ENCODE measurements at places on chromosomes 13 and 19.
A peak's percentile ranks its signal among the peaks of the same experiment; 100 is the strongest.

- DNase-seq = peak; percentile 69
These were observed 15.9 kb upstream of the NOP53 start for GRCh38 chr19:47729468-47729798.

- DNase-seq = no peak
These were observed 334 bp upstream of the ANGPTL6 start for GRCh38 chr19:10102787-10103236.

DNA sequence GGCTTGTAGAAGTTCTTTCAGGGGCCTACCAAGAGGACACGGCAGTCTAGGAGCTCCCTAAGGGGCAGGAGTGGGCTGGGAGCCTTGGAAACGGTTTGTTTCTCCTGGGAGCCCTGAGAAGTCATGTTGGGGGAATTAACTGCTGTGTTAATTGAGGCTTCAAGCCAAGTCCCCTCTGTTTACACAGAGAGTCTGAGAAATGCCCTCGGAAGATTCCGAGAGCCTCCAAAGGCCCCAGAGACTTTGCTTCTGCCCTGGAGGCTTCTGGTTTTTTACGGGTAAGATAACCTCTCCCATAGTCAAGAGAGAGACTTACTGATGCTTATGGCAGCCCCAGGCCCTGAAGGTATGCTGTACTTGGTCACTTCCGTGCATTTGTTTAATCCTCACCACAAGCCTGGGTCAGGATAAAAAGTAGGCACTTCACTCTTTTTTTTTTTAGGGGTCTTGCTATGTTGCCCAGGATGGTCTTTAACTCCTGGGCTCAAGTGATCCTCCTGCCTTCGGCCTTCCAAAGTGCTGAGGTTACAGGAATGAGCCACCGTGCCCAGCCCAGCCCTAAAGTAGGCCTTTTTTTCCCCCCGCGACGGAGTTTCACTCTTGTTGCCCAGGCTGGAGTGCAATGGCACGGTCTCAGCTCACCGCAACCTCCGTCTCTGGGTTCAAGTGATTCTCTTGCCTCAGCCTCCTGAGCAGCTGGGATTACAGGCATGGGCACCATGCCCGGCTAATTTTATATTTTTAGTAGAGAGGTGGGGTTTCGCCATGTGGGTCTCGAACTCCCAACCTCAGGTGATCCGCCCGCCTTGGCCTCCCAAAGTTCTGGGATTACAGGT lies 15.2 kb downstream of the IER2 start:
- no peak for DNase-seq

- DNase-seq = no peak
These were observed 10.1 kb downstream of the AP2S1 start for GRCh38 chr19:46840498-46840942.

- DNase-seq = peak; percentile 27
These were observed 33.7 kb downstream of the VSTM1 start for GRCh38 chr19:54029930-54030490.

DNA sequence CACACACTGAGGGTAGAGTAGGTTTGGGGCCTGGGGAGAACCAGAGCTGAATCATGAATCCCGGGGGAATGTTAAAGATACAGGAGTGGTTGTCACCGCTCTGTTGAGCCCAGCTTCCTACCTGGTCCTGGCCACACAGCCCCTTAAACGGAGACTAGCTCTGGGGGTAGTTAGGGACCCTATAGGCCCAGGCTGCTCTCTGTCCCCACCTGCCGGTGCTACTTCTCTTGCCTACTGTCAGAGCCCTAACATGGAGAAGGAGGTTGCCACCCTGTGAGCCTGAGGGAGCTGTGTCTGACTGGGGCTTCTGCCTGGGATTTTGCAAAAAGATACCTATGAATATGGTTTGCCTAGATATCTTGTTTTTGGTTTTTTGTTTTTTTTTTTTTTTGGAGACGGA lies 36.6 kb upstream of the ZNF429 start:
- DNase-seq = no peak

DNA sequence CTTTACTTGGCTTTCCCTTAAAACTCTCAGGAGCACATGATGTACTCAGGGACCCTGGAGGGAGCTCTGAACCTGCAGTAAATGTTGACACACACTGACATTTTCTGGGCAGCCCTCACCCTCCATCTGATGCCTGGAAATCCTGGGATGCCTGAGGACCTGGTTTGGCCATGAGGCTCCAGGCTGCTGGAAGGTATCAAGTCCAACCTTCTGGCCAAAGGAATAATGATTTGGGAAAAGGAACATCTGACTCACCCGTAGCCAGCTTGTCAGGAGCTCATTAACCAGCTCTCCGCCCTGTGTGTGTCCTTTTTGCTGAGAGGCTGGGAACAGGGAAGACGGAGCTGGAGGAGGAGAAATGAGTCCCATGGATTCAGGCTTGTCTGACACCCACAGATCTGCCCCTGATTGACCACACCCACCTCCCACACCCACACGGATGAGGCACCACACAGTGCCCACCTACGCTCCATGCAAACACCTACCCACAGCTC lies 10.3 kb downstream of the ZNF558 start:
- no peak for DNase-seq

All from fibroblast of the conjunctiva (primary cell).